Choroid plexus epithelial cell (primary cell): ENCODE measurements at places on chromosomes 7 and 10.

DNA sequence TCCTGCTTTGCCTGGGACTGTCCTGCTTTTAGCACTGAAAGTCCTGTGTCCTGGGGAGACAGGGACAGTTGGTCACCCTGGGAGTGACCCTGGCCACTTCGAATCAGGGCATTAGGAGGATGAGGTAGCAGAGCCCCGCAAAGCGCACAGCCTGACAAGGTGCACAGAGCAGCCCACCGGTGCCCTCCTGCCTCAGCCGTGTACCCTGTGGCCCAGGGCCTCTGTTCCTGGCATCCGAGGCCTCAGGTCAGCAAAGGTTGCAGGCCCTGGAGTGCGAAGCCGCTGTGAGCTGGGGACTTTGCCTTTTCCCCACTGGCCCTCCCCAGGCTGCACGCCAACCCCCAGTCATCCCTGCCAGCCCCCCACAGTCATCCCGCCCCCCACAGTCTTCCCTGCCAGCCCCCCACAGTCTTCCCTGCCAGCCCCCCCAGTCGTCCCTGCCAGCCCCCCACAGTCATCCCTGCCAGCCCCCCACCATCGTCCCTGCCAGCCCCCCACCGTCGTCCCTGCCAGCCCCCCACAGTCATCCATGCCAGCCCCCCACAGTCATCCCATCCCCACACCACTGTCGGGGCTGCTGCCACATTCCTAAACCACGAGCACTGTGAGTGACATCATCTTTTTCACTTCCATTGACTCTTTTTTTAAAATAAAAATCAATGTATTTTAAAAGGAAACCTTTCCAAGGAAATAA is 91.8 kb downstream of the RGS10 start:
- DNase-seq: peak; percentile 13

- DNase-seq: peak; percentile 75
Observed at GRCh38 chr10:11164803-11165590, 147.3 kb downstream of the CELF2 start.

DNA sequence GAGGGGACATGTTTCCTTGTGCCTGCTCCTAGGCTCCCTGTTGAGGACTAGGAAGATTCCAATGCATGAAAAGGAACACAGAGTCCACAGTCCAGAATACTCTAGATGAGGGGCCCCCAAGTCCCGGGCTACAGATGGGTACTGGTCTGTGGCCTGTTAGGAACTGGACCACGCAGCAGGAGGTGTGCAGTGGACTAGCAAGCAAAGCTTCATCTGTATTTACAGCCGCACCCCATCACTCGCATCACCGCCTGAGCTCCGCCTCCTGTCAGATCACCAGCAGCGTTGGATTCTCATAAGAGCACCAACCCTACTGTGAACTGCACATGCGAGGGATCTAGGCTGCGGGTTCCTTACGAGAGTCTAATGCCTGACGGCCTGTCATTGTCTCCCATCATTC is 233.0 kb upstream of the MKLN1 start:
- DNase-seq: no peak

GRCh38 chr7:130141161-130141883 is 63.9 kb downstream of the TMEM209 start:
- peak; percentile 86 for DNase-seq

DNA sequence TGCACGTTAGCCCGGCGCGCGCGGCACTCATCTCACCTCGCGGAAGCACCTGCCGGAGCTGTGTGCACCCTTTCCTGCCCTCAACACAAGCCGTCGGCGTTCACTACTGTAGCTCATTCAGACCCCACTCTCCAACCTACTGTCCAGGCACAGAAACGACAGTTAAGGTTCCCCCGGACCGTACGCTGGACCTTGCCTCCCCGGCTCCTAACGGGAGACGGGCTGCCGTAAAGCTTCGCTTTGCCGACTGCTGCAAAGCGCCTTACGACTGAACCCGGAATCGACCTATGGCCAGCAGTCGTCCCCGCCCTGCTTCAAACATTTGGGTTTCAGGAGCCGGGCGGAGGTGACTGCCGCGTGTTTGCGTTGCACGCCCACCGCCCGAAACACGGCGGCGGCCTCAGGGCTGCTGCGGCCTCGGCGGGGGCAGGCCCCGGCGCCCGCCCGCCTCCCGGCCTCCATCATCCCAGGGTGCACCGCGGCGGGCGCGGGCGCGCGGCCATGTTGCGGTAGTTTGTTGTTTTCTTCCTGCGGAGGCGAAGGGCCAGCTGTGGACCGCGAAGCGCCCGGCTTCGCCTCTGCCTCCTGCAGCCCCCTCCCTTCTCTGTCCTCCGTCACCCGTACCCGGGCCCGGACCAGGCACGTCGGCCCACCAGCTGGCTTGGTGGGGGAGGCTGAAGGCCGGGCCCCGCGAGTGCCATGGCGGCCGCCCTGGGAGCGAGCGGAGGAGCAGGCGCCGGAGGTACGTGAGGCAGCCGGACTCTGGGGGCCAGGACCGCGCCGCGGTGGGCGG is at the start of gene RBM33:
Gene RBM33 (plus strand): TSS at position 484 of the 793 bp plus-strand sequence. CDS start 216 bp downstream, at position 700.
- DNase-seq: peak; percentile 86

- no peak for DNase-seq
Observed at GRCh38 chr7:70268179-70268578, 669.9 kb downstream of the AUTS2 start.

- no peak for DNase-seq
Observed at GRCh38 chr10:48541144-48541795, 63.6 kb downstream of the ARHGAP22 start.

- peak; percentile 65 for DNase-seq
Observed at GRCh38 chr7:143258831-143259230, 4.4 kb upstream of the GSTK1 start.

GRCh38 chr10:102676534-102677315 is 32.4 kb downstream of the TRIM8 start:
- DNase-seq: no peak

DNA sequence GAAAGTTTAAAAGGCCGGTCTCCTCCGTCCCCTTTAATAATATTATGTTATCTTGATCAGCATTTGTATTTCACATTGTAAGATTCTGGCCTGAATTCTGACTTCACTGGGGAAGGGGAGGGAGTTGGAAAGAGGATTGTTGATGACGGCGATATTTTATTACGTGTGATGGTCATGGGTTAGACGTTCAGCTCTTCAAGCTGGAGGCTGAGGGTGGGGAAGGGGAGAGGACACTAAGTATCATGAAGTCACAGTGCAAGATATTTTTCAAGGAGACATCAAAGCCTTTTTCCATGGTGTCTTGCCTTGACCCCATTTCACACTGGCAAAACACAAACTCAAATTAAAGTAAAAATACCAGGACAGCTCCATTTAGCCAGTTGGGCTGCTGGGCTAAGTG is 126.7 kb downstream of the WDR11 start:
- DNase-seq: no peak

DNA sequence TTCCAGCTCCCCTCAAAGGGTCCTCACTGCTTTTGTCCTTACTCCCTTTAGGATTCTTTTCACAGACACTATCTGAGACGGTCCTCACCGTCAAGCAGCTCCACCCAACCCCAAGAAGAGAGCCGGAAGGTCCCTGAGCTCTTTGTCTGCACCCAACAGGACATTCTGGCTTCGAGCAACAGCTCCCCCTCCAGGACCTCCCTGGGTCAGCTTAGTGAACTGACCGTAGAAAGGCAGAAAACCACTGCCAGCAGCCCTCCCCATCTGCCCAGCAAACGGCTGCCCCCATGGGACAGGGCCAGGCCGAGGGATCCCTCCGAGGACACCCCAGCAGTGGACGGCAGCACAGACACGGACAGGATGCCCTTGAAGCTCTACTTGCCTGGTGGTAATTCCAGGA is 19.9 kb downstream of the MINDY4 start:
- no peak for DNase-seq

DNA sequence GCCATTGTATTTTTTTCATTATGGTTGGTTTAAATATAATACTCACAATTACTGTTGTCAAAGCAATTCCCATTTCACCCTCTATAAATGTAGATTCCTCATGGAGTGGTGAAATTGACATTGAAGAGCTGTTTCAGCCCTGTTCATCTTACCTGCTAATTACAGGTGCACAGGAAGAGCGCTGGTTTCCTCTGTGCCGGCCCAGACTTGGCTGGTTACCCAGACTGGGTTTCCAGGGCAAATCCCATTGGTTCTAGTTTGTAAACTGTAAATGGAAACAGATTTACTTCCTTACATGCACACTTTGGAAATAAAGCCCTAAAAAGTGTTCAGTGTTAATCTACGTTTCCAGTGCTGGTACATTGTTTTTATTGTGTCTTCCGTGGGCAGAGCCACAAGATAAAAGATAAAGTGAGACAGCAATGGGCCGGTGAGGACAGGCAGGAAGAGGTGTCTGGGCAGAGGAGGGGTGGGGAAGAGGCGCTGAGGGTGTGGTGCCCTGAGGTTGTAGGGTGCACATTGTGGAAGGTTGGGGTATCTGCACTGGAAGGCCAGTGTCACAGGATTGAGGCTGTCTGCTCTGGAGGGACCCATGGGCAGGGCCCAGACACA is 71.6 kb upstream of the ZPBP start:
- no peak for DNase-seq

GRCh38 chr7:129798616-129799349 is 154.0 kb downstream of the UBE2H start:
- DNase-seq: no peak

GRCh38 chr7:156998988-156999957 is 11.2 kb downstream of the MNX1 start:
- no peak for DNase-seq

GRCh38 chr7:98084631-98085030 is 22.0 kb upstream of the LMTK2 start:
- DNase-seq: no peak

GRCh38 chr10:12703813-12704212 is 297.7 kb downstream of the CCDC3 start:
- DNase-seq: peak; percentile 90

GRCh38 chr7:89028319-89028718 is 232.8 kb upstream of the TEX47 start:
- DNase-seq: no peak

DNA sequence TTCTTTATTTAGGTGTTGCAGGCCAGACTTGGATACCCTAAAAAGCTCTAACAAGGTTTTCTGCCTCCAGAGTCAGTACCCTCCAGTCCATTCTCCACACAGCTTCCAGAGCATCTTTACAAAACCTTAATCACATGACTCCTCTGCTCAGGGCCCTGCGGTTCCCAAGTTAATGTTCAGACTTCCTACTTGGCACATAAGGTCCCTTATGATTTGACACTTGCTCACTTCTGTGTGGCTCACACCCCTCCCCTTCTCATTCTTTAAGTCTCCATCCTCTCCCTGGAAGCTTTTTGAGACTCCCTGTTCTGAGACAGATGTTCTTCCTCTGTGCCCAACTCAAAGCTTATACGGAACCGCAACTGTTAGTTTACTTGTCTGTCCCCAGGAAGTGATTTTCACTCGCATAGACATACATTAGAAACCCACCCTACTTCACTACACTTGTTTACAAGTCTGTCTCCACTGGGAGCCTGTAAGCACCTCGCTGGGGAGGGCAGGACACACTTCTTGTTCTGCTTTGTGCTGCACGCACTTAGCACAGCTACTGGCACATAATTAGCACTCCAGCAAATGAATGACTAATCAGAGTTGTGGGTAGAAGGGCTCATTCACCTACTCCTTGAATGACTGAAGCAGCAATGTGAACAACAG is 154.3 kb upstream of the LAMB4 start:
- DNase-seq: no peak

GRCh38 chr7:155166673-155167370 is 96.7 kb downstream of the HTR5A start:
- no peak for DNase-seq

GRCh38 chr7:27164045-27164366 is 1.3 kb downstream of the HOXA9 start:
- DNase-seq: no peak
